MG63 (cell line): ENCODE measurements at places on chromosomes 12 and 14. TPM values are rescaled to one million over a fixed set of nuclear protein-coding genes. Genes with fewer than 3 reads are reported as not detected.

The MMP17 gene
- 10.4 and 10.8 TPM in 2 replicates for total RNA-seq

The CLEC4A gene
- not detected in 2 replicates for total RNA-seq

The GZMB gene
- not detected in 2 replicates for total RNA-seq

The EAPP gene
- 26.5 and 28.7 TPM in 2 replicates for total RNA-seq

The ADCY6 gene
- 30.4 and 40.0 TPM in 2 replicates for total RNA-seq

The C2CD5 gene
- total RNA-seq: 13.1 and 61.5 TPM in 2 replicates

The RD3L gene
- not detected in 2 replicates for total RNA-seq

The FAM181A gene
- total RNA-seq: not detected in 2 replicates

The SPIC gene
- not detected in 2 replicates for total RNA-seq

- peak; percentile 52 for DNase-seq
These were observed 974 bp upstream of the TNS2 start for GRCh38 chr12:53048780-53049401.

- DNase-seq: no peak
These were observed 951.5 kb downstream of the GALC start for GRCh38 chr14:87041290-87042020.

GRCh38 chr14:81437244-81437643, 37.1 kb upstream of the STON2 start:
- DNase-seq: no peak

GRCh38 chr12:47783821-47784819, 11.1 kb downstream of the SLC48A1 start:
- no peak for DNase-seq

DNA sequence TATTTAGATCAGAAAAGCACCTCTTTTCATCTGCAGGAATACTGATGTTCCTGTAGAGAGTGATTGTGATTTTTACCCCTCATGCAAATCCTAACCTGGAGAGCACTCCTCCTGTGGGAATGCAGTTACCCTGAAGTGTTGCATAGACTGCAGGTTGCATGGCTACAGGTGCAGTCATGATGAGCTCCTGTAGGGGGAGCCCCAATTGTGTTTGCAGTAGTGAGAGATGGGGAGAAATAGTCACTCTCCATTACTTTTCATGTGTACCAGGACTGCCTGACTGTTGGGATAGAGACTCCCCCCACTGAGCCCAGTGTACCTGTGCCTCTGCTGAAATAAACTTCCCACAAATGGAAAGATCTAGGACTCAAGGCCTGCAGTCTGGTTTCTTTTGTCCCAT, 1086.5 kb downstream of the SLC6A15 start:
- DNase-seq: peak; percentile 5

- no peak for DNase-seq
These were observed 7.0 kb downstream of the NOC4L start for GRCh38 chr12:132151145-132151765.

GRCh38 chr14:50319721-50320120, 7.6 kb downstream of the DMAC2L start:
- DNase-seq: no peak

- no peak for DNase-seq
These were observed 272.4 kb downstream of the DPF3 start for GRCh38 chr14:72621387-72622065.

- DNase-seq: no peak
These were observed 128.4 kb upstream of the NCOR2 start for GRCh38 chr12:124695861-124696260.

DNA sequence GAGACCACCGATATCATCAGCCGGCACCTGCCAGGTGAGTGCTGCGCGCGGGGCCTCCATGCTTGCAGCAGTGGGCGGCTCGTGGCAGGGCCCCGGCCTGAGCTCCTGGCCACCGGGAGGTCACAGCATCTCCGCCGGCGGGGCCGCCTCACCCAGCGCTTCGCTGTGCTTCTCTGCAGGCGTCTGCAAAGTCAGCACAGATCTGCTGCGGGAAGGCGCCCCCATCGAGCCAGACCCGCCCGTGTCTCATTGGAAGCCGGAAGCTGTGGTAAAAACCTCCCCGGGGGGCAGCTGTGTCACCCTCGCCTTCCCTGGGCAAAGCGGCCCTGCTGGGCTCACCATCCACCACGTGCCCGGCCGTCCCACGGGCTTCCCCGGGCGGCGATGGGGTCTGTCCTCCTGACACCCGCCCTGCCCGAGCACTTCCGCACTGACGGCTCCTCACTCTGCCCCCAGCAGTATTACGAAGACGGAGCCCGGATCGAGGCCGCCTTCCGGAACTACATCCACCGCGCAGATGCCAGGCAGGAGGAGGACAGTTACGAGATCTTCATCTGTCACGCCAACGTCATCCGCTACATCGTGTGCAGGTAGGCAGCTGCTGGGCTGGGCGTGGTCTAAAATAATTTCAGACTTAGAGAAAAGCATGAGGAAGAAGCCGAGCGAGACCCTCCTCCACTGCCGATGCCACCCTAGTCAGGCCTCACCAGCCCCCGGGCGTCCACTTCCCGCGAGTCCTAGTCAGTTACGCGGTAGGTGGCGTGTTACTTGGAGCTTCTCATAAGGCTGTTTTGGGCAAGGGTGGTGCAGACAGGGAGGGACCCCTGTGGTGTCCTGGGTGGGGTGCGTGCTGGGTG, 7.1 kb downstream of the PGAM5 start:
- DNase-seq: no peak

DNA sequence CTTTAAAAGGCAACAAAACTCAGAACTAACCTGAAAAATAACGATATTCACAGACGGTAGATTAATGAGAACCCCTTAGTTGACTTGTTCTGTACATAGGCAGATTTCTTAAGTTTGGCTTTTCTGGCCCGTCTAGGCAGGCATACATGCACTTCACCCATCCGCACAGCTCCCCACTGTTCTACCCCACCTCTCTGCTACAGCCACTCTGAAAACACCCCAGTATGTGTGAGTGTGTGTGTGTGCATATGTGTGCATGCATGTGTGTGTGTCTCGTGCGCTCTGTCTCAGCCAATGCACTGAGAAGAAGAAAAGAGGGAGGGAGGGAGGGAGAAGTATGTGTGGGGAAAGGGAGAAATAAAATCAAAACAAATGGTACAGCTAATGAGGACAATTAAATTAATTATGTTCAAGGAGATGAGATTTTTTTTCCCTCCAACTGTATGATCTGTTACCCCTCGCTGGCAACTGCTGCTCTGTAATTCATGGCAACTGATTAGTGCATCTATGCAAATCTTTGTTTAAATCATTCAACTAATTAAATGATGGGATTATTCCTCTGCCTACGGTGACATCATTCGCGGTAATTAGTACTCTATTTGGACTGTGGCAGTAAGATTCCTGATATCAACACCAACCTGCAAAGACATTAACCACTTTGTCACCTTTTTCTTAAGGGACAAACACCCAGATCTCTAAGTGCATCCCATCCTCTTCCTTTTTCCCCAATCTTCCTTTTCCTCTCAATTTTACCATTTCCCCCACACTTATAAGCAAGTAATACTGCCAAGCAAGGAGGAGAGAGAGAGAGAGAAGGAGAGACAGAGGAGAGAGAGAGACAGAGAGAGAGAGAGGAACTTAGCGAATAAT, 2.2 kb upstream of the LMO3 start:
- DNase-seq: no peak

DNA sequence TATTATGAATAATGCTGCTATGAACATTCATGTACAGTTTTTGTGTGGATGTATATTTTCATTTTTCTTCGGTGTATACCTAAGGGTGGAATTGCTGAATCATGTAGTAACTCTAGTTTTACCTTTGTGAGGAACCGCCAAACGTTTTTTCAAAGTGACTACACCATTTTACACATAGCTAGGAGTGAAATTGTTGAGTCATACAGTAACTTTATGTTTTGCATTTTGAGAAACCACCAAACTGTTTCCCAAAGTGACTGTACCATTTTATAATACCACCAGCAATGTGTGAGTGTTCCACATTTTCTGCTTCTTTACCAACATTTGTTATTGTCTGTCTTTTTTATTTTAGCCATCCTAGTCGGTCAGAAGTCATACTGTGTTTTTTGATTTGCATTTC, 3.1 kb upstream of the TPH2 start:
- no peak for DNase-seq
